ENCODE measurements at places on chromosomes 12 and 14.

- no peak overlapping the region for H3K4me3 ChIP-seq
- no peaks in the 10 kb centered on the region for H3K27me3 ChIP-seq
These were observed 11.9 kb upstream of the TNFAIP2 start for GRCh38 chr14:103111232-103111868.

- DNase-seq = peak; percentile 54
- no peak overlapping the region for H3K27ac ChIP-seq
- H3K4me3 ChIP-seq = no peak overlapping the region
- H3K36me3 ChIP-seq = peaks cover 31% of the 10 kb centered on the region
- no peaks in the 10 kb centered on the region for H3K4me1 ChIP-seq
These were observed 104.7 kb downstream of the RFLNA start for GRCh38 chr12:124399622-124400021.

GRCh38 chr14:36394593-36394992, 74.2 kb upstream of the MBIP start:
- H3K27ac ChIP-seq = no peak overlapping the region
- no peak for DNase-seq
- H3K27me3 ChIP-seq = peaks cover 3% of the 10 kb centered on the region
- no peaks in the 10 kb centered on the region for H3K36me3 ChIP-seq
- H3K4me1 ChIP-seq = no peaks in the 10 kb centered on the region

DNA sequence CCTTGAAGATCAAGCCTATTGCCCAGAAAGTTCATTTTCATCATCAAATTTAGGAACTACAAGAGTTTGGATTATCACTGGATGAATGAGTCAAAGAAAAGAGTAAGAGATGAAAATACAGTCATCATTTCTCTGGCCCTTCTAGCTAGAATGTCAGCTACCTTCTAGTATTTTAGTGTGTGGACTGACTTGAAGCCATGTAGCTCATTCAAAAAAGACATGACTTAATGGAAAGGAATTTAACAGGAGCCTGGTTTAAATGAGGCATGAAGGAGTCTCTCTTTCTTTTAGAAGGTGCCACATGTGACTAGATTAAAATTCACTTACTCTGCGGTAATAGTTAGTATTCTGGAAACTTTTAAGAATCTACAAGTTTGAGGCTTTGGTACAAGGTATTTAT, 7.1 kb downstream of the PTHLH start:
- H3K36me3 ChIP-seq = no peaks in the 10 kb centered on the region
- H3K4me1 ChIP-seq = peaks cover 12% of the 10 kb centered on the region
- no peak overlapping the region for H3K4me3 ChIP-seq
- peaks cover 40% of the 10 kb centered on the region for H3K27me3 ChIP-seq

DNA sequence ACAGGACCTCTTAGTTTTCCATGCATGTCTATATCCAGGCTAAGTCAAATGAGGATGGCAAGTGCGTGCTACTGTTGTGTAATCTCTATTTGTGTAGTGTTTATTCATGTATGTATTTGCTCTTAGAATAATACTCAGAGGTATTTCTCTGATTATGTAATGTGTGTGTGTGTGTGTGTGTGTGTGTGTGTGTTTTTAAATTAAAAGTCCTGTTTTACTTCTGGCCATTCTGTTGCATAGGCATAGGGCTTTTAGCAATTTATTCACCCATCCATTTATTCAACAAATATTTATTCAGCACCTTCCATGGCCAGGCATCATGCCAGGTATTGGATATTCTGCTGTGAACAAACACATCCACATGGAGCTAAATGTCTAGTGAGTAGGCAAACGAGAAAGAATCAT, 63.5 kb downstream of the PELI2 start:
- no peak overlapping the region for H3K27ac ChIP-seq
- H3K4me1 ChIP-seq = no peaks in the 10 kb centered on the region
- H3K27me3 ChIP-seq = no peaks in the 10 kb centered on the region
- no peak overlapping the region for H3K4me3 ChIP-seq
- no peaks in the 10 kb centered on the region for H3K36me3 ChIP-seq

DNA sequence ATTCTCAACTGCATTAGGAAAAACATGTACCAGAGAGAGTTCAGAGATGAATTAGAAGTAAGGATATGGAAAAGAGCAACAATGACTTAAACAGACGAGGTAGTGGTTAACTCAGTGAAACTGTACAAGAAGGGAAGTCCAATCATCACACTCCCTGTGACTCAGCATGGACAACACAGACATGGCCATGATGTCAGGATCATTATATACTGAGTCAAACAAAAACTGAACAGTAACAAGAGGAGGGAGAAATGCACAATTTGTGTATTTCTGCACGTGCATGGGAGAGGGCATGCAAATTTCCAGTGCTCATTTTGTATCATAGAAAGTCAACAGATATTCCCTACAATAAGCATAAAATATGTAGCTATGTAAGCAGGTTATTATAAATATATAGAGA, 1037.8 kb downstream of the BCL11B start:
- no peak for DNase-seq
- H3K27me3 ChIP-seq = no peaks in the 10 kb centered on the region
- no peak overlapping the region for H3K4me3 ChIP-seq
- no peaks in the 10 kb centered on the region for H3K36me3 ChIP-seq
- no peaks in the 10 kb centered on the region for H3K4me1 ChIP-seq

DNA sequence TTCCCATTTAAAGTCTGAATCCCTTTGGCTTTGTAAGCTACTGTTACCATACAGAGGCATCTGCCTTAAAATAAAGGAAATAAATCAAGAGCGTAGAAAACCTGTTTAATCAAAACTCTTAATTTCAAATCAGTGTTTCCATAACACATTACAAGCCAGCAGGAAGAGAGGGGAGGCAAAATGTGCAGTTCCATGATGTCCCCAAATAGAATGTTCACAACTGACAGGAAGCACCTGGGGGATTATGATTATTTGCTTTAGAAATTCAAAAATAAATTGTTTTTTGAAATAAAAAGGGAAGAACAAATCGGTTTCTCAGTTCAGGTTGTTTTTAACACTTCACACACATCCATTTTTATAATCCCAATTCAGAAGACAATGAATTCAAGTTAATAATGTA, 21.4 kb downstream of the SOCS2 start:
- DNase-seq = no peak
- H3K27ac ChIP-seq = no peak overlapping the region
- H3K4me1 ChIP-seq = peaks cover 8% of the 10 kb centered on the region
- H3K4me3 ChIP-seq = no peak overlapping the region
- H3K27me3 ChIP-seq = peaks cover 32% of the 10 kb centered on the region

DNA sequence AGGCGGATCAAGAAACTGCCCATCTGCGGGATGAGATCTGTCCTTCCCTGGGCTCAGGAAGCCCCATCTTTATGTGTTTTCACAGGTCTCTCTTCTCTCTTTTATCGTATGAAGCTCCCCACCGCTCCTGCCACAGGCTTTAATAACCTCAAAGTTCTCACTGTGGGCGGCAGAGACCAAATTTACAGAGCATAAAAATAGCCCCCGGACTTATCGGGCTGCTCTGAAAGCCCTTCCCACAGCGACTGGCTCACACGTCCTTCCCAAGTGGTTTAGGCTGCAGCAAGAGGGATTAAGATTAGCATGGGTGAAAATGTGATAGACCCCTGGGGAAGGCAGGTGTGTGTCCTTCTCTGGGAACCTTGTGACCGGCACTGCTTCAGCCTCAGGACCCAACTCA, 47.8 kb downstream of the TESC start:
- H3K36me3 ChIP-seq = no peaks in the 10 kb centered on the region
- peaks cover 30% of the 10 kb centered on the region for H3K4me1 ChIP-seq
- H3K4me3 ChIP-seq = no peak overlapping the region
- DNase-seq = peak; percentile 19

DNA sequence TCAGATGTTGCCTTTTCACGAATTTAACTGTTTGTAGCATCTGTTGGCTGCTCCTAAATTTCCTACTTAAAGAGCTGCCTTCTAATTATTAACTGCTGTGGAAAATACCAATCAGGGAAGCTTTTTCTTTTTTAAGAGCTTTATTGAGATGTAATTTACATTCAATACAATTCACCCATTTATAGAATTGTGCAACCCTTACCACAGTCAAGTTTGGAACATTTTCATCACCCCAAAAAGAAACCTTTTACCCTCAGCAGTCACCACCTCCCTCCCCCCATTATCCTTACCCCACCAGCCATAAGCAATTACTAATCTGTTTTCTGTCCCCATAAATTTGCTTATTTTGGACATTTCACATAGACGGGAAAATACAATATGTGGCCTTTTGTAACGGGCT, 1.4 kb downstream of the PCNX4 start:
- H3K4me3 ChIP-seq = peak overlapping the region; percentile 84
- H3K4me1 ChIP-seq = peaks cover 19% of the 10 kb centered on the region
- no peaks in the 10 kb centered on the region for H3K27me3 ChIP-seq
- peak; percentile 10 for DNase-seq

- no peaks in the 10 kb centered on the region for H3K4me1 ChIP-seq
- H3K27ac ChIP-seq = no peak overlapping the region
- no peak for DNase-seq
- no peak overlapping the region for H3K4me3 ChIP-seq
These were observed 7.6 kb upstream of the RAB21 start for GRCh38 chr12:71746974-71747611.

DNA sequence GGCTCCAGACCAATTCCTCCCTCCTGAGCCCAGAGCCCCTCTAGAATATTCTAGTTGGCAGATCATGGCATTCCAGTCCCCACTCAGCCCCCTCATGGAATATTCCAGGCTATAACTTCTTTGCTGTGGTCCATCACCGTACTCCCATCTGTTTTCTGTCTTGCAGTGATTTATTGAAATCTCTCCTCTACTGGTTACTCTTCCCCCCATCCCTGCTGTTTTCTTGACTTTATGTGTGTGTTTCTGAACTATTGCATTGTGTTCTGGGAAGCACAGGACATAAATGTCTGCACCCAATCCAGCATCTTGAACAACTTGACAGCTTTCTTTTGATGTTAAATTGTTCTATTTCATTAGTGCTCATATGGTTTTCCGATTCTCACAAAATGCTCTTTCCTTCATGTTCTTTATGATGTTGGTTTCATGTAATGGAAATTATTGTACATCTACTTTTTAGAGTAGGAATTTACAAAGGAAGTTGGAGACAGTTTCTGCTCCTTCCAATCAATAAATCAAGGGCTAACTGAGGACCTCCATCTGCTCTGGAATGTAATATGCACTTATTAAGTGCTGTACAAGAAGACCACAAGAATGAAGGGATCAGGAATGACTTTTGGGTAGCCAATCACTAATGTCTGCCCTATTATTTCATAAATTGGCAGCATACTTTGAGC, 26.3 kb downstream of the PDE6H start:
- no peaks in the 10 kb centered on the region for H3K27me3 ChIP-seq
- H3K4me3 ChIP-seq = no peak overlapping the region

GRCh38 chr14:91005716-91006115, 54.7 kb downstream of the RPS6KA5 start:
- no peak for DNase-seq
- H3K36me3 ChIP-seq = no peaks in the 10 kb centered on the region
- H3K4me3 ChIP-seq = no peak overlapping the region
- H3K27me3 ChIP-seq = no peaks in the 10 kb centered on the region
- peaks cover 7% of the 10 kb centered on the region for H3K4me1 ChIP-seq

GRCh38 chr12:124379938-124380754, 85.3 kb downstream of the RFLNA start:
- H3K36me3 ChIP-seq = peaks cover 43% of the 10 kb centered on the region
- no peak overlapping the region for H3K4me3 ChIP-seq
- H3K4me1 ChIP-seq = peaks cover 17% of the 10 kb centered on the region
- H3K27ac ChIP-seq = no peak overlapping the region
- H3K27me3 ChIP-seq = no peaks in the 10 kb centered on the region

- H3K4me1 ChIP-seq = no peaks in the 10 kb centered on the region
- no peak overlapping the region for H3K4me3 ChIP-seq
- H3K36me3 ChIP-seq = no peaks in the 10 kb centered on the region
- H3K27me3 ChIP-seq = no peaks in the 10 kb centered on the region
- no peak for DNase-seq
These were observed 126.4 kb downstream of the BRMS1L start for GRCh38 chr14:35952584-35952983.

DNA sequence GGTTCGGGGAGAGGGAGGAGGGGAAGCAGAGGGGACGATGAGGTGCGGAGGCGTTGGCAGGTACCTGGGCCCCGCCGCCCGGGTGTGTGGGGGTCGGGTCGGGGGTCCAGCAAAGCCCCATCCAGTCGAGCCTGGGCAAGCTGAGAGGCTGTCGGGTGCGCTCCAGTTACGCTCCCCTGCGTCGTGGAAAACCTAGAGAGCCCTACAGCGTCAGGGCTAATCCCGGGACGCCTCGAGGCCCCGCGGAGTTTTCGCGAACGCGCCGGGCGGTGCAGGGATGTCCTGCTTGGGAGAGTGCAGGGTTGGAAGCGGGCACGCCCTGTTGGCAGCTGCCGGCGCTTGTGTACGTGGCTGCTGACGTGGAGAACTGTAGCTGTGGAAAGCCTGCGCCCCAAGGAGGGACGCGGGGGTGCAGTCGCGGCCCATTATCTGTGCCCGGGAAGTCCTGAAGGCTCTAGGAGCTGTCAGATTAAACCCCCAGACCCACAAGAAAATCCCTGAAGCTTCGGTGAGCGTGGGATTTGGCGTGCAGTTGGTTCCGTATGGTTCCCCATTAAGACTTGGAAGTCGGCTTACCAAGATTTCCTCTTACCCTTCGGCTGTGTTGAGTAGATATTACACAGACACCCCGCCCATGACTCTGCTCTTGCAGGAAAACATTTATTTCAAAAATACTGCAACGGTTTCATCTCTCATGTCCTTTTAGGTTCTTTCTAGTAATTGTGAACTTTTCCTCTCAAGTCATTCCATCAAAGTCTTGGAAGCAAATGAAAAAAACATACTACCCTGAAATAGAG, 11.3 kb upstream of the SLC38A2 start:
- H3K4me1 ChIP-seq = peaks cover 29% of the 10 kb centered on the region
- peak overlapping the region; percentile 96 for H3K4me3 ChIP-seq
- DNase-seq = peak; percentile 89
- no peaks in the 10 kb centered on the region for H3K36me3 ChIP-seq

DNA sequence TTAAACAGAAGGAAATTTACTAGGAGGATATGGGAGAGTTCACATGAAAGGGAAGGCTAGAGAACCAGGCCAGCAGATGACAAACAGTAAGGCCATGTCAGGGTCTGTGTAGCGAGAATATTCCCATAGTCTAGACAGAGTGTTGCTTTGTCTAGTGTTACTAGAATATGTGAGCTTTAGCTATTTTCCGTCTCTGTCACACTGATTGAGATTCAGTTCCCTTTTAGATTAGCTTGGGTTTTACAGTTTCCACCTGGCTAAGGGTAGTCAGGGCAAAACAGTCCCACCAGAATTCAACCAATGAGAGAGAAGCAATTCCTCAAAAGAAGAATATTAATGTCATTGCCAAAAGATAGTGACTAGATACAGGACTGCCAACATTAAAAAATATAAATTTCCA, 82.8 kb upstream of the MDM1 start:
- peaks cover 27% of the 10 kb centered on the region for H3K4me1 ChIP-seq
- no peaks in the 10 kb centered on the region for H3K27me3 ChIP-seq
- H3K27ac ChIP-seq = no peak overlapping the region
- no peaks in the 10 kb centered on the region for H3K36me3 ChIP-seq
- H3K4me3 ChIP-seq = no peak overlapping the region
- DNase-seq = no peak

GRCh38 chr12:39966721-39967120, 139.2 kb downstream of the SLC2A13 start:
- no peak overlapping the region for H3K27ac ChIP-seq
- no peak overlapping the region for H3K4me3 ChIP-seq
- no peak for DNase-seq
- H3K36me3 ChIP-seq = no peaks in the 10 kb centered on the region
- no peaks in the 10 kb centered on the region for H3K27me3 ChIP-seq

Data from natural killer cell (primary cell).